ENCODE measurements at places on chromosomes 13 and 19.

DNA sequence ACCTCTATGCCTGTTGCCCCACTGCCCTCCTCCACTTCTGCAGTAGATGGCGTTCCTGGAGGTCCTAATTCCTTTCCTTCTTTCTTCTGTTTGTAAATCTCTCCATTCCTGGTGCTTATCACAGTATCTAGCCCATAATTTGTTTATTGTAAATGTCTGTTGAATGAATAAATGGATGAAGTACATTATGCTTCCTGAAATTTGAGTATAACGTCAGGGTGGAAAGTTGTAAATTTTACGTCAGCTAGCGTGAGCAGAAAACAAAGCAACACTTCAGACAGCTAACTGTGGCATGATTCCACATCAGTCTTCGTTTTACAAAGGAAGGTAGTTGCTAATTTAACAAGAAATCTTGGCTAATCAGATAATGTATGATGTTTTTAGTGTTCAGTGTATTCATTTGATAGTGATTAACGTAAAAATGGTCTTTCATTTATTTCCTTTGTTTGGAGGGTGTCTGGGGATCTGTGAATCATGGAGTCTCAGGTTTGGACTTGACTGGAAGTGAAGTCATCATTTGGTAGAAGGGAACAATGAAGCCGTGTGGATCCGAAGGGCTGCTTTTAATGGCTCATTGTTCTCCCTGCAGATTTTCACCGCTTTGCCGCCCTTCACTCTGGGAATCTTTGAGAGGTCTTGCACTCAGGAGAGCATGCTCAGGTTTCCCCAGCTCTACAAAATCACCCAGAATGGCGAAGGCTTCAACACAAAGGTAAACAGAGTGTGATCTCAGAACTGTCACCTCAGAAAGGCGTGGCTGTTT, 215.1 kb downstream of the SHISA2 start:
- no peak for DNase-seq

GRCh38 chr13:94209117-94209516, 270.4 kb downstream of the DCT start:
- no peak for DNase-seq

DNA sequence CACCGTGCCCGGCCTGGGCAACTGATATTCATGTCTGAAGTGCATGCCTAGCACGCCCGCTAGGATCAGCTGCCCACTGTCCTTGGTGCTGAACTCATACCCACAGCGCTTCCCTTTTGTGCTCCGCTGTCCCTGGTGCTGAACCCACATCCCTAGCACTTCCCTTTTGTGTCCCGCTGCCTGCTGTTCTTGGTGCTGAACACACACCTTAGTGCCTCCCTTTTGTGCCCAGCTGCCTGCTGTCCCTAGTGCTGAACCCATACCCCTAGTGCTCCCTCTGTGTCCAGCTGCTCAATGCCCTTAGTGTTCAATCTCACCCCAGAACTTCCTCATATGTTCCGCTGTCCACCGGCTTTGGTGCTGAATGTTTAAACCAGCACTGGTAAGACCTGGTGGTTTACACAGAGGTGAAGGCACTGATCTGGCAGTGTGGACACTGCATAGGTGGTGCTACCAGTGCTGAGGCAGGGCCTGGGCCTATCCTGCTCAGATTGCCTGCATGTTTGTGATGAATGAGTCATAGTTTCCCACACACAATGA, 26.3 kb upstream of the SIGLEC11 start:
- peak; percentile 93 for DNase-seq

- no peak for DNase-seq
These were observed 8.6 kb upstream of the BCAT2 start for GRCh38 chr19:48819366-48819816.

GRCh38 chr13:30466358-30466714, 600 bp upstream of the HMGB1 start:
- peak; percentile 60 for DNase-seq

GRCh38 chr19:10269333-10270179, 1.4 kb upstream of the ICAM1 start:
- peak; percentile 93 for DNase-seq

GRCh38 chr13:111532111-111532510, 211.7 kb downstream of the TEX29 start:
- DNase-seq, result no peak

DNA sequence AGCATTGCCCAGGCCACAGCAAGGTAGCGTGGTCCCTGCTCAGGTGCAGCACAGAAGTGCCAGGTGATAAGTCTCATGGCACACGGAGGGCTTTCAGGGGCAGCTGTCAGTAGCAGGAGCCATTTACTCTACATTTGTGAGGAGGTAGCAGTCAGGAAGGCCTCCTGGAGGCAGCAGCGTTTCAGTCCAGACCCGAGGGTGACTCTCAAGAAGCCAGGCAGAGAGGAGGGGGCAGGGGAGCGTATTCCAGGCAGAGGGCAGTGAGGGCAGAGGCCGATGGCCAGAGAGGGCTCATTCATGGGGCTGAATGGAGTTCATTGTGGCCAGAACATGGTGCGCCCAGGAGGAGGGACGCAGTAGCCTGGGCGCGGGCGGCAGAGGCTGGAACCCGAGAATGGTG, 8.9 kb downstream of the PIAS4 start:
- no peak for DNase-seq

GRCh38 chr13:67147342-67148133, 82.6 kb downstream of the PCDH9 start:
- no peak for DNase-seq

DNA sequence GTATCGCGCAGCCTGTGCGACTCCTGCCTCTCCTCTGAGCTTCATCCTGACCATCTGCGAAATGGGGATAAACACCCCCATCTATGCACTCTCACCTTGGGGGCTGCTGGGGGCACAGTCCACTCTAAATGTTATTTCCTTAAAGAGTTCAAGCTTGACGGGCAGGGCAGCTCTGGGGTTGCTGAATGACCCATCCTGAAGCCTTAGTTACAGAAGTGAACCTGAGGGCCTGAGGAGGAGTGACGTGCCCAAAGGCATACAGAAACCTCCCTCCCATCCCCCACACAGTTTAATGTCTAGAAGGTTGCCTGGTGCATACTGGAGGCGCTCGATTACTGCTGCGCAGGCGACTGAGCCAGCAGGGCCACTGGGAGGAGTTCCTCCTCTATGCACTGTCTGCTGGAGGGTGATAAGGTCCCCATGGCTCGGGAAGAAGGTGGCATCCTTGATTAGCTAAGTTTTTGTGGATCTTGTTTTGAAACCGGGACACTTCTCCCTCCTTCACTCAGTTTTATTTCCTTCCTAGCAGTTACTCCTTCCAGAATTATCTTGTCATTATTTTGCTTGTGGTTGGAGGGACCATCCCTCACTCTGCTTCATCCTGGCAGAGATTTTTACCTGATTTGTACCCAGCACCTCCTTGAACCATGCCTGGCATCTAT, 572 bp upstream of the FKBP8 start:
- DNase-seq, result peak; percentile 92

- DNase-seq, result peak; percentile 84
These were observed 157.2 kb downstream of the TM9SF2 start for GRCh38 chr13:99658261-99658991.

DNA sequence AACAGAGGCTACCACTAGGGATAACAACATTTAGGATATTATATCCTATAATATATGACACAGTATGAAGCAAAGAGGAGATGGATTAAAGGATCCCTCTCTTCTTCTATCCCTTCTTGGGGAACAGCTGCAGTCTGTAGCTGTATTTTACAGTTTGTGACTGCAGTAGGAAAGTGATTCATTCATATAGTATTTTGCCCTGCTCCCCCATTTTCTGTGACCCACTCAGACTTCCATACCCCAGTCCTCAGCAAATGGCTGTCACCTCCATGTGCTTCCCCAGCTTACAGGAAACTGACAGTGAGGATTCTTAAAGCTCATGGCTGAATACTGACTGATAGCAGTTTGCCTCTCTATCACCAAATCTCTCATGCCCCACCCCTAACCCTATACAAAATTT, 27.5 kb downstream of the MICU2 start:
- DNase-seq, result no peak

DNA sequence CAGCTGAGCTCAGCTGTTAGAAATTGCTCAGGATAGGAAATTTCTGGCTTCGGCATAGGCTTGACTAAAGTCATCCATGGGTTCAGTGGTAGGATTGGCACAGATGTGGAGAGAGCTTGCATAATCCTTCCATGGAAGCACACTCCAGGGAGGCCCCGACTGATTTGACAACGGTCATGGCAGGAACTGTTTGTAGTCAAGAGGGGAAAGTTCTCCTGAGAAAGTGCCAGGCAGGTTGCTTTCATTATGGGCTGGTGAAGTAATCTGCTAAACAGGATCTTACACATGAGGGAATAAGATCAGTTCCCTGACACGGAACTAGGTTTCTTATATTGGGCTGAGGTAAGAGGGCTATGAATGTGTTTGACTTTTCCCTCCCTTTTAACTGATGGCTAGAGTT, 120.1 kb downstream of the RGCC start:
- DNase-seq, result no peak

DNA sequence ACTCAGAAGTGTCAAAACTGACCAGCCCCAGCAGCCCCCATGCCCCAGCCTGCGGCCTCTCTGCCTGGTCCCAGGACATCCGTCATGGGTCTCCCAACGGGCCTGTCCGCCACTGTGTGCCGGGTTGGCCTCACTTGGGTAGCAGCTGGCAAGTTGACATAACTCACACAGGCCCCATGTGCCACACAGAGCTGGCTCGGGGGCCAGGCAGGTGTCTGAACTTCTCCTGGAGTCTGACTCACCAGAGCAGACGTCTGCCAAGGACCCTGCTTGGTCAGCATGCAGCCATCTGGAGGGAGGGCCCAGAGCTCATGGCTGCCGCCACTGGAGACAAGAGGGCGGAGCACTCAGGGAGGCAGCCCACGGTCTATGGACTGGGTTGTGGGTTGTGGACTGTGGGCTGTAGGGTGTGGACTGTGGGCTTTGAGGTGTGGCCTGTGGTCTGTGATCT, 32.0 kb upstream of the TMEM255B start:
- DNase-seq, result no peak

All from activated naive CD4-positive, alpha-beta T cell treated with anti-CD3 and anti-CD28 coated beads for 36 hours (primary cell).